ENCODE measurements at places on chromosomes 2 and 18.
A peak's percentile ranks its signal among the peaks of the same experiment; 100 is the strongest.

- DNase-seq = no peak
Observed at GRCh38 chr2:178230396-178230795, 36.1 kb downstream of the OSBPL6 start.

- DNase-seq = no peak
Observed at GRCh38 chr18:43702399-43702798, 425.1 kb upstream of the SYT4 start.

DNA sequence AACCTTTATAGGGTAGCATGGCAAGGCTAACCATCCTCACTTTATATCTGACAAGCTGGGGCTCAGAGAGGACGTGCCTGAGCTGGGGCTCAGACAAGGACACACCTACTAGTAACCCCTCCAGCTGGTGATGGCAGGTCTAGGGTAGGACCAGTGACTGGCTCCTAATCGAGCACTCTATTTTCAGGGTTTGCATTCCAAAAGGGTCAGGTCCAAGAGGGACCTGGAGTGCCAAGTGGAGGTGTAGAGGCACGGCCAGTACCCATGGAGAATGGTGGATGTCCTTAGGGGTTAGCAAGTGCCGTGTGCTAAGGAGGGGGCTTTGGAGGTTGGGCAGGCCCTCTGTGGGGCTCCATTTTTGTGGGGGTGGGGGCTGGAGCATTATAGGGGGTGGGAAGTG is 1.2 kb upstream of the DES start:
- no peak for DNase-seq

DNA sequence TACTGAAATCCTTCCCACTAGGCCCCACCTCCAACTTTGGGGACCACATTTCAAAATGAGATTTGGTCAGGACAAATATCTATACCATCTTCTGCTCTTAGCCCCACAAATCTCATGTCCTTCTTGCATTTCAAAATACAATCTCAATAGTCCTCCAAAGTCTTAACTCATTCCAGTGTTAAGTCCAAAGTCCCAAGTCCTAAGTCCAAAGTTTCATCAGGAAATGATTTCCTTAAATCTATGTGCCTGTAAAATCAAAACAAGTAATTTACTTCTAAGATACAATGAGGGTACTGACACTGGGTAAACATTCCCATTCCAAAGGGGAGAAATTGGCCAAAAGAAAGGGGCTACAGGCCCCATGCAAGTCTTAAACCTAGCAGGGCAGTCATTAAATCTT is 40.5 kb upstream of the TNP1 start:
- DNase-seq = no peak

DNA sequence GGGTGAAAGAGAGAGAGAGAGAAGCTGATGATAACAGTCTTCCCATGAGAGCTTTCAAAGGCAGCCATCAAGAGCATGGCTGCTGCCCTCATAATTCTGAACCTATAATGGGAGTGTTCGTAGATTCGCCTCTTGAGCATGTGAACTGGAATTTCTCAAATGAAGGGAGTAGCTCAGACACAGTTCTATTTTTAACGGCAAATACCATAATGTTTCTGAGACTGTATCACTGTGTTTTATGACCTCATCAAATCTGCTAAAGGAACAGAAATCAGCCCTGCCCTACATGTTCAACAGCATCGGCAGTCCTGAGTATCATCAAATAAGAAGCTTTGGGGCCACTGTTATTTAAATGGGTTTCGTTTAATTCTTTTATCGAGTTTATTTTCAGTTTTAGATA is 645.6 kb downstream of the GALR1 start:
- DNase-seq = no peak

DNA sequence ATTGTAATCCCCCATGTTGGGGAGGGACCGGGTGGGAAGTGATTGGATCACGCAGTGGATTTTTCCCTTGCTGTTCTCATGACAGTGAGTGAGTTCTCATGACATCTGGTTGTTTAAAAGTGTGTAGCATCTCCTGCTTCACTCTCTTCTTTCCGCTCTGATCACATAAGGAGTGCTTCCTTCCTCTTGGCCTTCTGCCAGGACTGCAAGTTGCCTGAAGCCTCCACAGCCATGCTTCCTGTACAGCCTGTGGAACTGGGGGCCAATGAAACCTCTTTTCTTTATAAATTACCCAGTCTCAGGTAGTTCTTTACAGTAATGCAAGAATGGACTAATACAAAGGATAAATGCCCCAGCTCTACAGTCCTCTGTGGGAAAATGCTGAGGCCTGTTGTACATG is 437.5 kb upstream of the NXPH2 start:
- no peak for DNase-seq

DNA sequence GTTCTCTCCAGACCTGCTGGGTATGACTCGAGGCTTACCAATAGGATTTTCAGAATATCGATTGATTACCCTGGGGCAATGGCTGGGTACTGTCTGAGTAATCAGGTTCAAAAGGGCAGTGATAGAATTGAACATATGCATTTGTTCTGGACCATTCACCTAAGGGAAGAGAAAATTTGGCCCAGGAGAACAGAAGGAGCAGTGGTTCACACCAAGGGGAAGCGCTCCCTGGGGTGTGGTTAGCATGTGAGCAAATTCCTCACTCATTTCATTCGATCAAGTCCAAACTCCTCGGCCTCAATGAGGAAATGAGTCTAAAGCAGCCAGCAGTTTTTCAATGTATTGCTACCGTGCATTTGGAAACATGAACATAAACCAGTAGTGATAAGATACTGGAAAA is 55.6 kb downstream of the CYP26B1 start:
- peak; percentile 46 for DNase-seq

GRCh38 chr2:48218169-48218568 is 311.8 kb upstream of the STON1 start:
- DNase-seq = no peak

GRCh38 chr18:13494871-13495445 is 231.4 kb downstream of the FAM210A start:
- no peak for DNase-seq

- no peak for DNase-seq
Observed at GRCh38 chr2:215354771-215355695, 43.2 kb downstream of the ATIC start.

- no peak for DNase-seq
Observed at GRCh38 chr2:192140236-192140839, 54.4 kb downstream of the TMEFF2 start.

DNA sequence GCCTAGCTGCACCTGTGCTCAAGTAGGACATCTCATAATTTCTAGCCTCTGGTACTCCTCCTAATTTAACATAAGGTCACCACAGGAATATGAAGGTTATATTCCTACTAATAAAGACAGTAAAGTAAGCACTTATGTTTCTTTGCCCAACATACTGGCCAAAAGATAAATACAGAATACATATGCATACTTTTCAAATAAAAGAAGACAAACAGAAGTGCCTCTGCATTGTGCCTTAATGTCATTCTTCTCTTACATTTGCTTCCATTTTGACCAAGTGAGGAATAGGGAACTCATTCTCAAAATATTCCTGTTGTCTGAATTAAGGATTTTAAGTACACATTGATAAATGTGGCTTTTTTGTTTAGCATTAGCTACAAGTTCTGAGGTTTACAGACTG is 5.6 kb downstream of the BCL11A start:
- DNase-seq = no peak

GRCh38 chr2:144548088-144548487 is 28.2 kb upstream of the ZEB2 start:
- no peak for DNase-seq

DNA sequence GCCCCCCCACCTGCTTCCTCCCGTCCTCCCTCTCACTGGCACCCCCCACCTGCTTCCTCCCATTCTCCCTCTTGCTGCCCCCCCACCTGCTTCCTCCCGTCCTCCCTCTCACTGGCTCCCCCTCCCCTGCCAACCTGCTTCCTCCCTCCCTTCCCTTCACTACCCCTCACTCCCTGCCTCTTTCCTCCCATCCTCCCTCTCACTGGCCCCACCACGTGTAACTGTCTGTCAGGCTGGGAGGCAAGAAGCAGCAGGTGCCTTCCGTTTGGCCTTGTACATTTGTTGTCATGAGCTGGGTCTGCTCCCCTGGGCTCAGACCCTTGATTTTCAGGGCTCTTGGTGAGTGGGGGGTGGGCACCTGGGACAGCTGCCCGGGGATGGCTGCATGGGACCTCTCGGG is 19.1 kb downstream of the RTP5 start:
- DNase-seq = no peak

- DNase-seq = no peak
Observed at GRCh38 chr2:181806039-181806392, 85.5 kb upstream of the ITPRID2 start.

GRCh38 chr2:219358170-219359075 is 25.9 kb upstream of the RESP18 start:
- DNase-seq = no peak

GRCh38 chr2:98730053-98730706 is 752 bp downstream of the MGAT4A start:
- no peak for DNase-seq

- no peak for DNase-seq
Observed at GRCh38 chr2:25401307-25402026, 59.7 kb upstream of the DNMT3A start.

- peak; percentile 92 for DNase-seq
Observed at GRCh38 chr18:22432657-22433137, 15.0 kb upstream of the CTAGE1 start.

- no peak for DNase-seq
Observed at GRCh38 chr18:9647496-9648323, 33.4 kb upstream of the PPP4R1 start.

DNA sequence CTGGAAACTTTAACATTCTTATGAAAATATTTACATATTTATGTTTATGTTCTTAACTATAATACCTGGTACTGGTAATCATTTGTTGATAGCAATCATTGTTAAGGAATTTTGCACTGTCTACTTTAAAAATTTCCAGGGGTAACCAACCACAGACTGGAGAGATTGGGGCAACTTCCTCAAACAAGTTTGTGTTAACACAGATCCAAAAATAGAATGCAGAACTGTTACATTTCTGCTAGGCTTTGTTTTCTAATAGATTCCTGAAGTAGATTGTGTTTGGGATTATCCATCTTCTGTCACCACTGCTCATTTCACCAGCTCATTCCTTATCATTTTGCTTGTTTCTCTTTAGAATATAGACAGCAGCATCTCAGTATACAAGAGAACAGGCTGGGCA is 23.7 kb downstream of the RNF125 start:
- DNase-seq = no peak

GRCh38 chr2:28296243-28296642 is 96.4 kb upstream of the FOSL2 start:
- peak; percentile 21 for DNase-seq

DNA sequence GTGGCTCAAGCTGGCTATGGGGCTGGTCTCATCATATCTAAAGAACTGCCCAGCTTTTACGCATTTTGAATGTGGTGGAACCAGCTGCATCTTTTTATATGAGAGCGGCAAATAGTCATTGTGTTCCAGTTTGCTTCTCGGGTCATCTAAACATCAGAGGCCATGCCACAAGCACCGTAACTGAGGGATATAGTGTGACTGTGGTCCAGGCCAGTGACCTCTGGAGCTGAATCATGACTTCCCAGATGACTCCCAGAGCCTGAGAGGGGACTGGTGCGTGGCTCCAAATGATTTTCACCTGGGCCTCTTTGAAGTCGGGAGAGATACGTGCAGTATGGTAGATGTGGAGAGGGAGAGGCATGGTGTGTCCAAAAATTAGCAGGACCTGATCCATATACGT is 271.0 kb downstream of the NEDD4L start:
- no peak for DNase-seq

DNA sequence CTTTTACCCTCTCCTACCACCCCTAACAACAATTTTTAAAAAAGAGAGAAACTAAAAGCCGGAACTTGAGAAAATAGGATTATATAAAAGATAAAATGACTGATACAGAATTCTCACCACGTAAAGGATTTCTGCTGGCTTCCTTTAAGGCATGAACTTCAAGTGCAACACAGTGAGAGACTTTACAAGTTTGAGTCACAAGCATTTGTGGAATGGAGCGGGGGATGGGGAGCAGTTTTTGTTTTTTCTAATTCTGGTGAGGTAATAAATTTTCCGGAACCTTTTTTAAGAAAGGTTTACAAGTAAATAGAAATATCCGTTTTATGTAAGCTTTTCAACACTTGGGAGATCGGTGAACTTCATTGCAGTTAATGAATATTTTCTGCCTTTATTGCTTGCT is 1.8 kb upstream of the CDH2 start:
- no peak for DNase-seq

- no peak for DNase-seq
Observed at GRCh38 chr2:150561076-150561475, 73.6 kb upstream of the RND3 start.

DNA sequence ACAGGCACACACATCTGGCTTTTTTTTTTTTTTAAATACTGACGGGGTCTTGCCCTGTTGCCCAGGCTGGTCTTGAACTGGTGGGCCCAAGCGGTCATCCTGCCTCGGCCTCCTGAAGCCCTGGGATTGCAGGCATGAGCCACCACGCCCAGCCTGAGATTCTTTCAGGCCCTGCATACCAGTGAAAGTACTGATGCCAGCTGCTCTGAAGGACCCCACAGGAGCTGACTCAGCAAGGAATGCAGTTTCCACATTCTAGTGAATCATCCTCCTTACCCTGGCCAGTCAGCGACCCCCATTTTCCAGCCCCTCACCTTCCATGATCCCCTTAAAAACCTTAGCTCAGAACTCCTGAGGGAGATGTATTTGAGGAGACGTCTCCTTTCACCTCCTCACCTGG is 5.8 kb upstream of the DTYMK start:
- peak; percentile 25 for DNase-seq

- no peak for DNase-seq
Observed at GRCh38 chr2:84800194-84800805, 80.6 kb downstream of the TRABD2A start.

GRCh38 chr2:100707016-100707947 is 112.7 kb upstream of the NPAS2 start:
- peak; percentile 51 for DNase-seq

GRCh38 chr2:18094277-18094676 is 215.8 kb downstream of the KCNS3 start:
- no peak for DNase-seq

- DNase-seq = no peak
Observed at GRCh38 chr2:196961889-196962288, 35.4 kb upstream of the PGAP1 start.

- peak; percentile 36 for DNase-seq
Observed at GRCh38 chr2:9201185-9201891, 5.3 kb upstream of the ASAP2 start.

DNA sequence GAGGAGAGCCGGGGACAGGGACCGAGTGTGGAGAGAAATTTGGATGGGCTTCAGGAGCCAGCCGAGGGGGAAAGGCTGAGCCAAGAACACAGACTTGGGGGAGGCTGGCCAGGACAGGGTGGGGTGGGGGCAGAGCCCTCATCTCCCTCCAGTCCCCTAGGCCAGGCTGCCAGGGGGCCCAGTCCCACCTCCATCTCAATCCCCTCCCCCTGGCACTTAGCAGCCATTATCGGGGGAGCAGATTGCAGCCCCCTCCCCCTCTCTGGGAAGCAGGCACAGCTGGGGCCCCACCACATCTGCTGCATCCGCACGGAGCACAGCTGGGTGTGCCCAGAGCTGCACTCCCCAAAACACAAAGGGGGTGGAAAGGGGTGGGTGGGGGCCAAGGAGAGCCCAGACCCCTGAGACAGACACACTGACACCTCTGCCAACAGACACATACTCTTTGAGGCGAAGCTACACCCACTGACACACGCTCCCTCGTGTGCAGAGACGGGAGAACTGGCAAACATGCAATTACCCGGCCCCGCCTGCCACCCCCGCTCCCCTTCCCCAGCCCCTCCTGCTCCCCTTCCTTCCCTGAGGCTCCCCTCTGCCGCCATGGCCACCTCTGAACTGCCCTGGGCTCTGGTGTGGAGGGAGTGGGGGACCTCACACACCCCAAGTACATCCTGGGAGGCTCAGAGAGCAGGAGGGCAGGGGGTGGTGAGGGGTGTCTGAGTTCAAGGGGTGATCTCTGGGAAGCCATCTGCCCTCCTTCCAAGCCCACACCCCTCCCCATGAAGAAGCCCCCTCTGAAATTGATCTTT is 5.1 kb upstream of the ASIC4 start:
- no peak for DNase-seq

- peak; percentile 13 for DNase-seq
Observed at GRCh38 chr2:33073018-33073417, 126.3 kb downstream of the LTBP1 start.

Measured in RWPE1 (cell line).